ENCODE measurements at places on chromosomes 5 and 9.

- no peak for DNase-seq
These were observed 319.2 kb downstream of the SLCO4C1 start for GRCh38 chr5:101976933-101977332.

- DNase-seq = no peak
These were observed 43.6 kb upstream of the CRB2 start for GRCh38 chr9:123312306-123312877.

DNA sequence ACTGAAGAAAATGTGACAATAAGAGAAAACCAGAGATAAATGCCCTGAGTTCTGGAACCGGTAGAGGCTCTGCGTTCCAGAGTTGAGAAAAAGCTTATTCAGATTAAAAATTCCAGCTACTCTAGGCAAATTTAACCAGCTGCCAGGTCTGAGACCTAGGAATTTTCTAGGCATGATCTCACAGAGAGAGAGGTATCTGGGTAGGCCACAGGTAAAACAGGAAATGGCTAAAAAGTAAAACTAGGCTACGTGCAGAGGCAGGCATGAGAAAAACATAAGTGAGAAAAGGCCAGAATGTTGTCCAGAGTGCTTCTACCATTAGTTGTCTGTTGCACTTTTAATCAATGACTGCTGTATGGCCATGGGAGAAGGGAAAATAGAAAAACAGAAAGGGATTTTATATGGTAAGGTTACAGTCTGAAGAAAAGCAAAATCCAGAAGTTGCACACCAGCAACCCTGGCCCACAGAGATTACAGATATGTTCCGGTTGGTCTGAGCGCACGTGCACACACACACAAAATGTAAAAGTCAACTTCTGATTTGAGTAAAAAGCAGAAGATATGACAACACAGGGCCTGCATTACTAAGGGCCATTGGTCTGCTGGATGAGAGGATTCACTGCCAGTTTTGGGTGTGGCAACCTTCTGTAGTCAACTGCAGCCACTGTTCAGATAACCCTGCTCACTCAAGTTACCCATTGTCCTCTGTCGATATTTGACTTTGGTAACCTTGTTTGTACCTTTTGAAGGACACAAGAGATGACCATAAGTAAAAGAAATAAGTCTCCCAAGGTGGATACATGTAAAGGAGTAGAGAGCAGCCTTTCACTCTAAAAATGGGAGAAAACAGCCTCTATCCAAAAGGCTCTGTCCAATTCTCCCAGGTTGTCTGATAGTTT lies 266.0 kb downstream of the DTWD2 start:
- no peak for DNase-seq

- no peak for DNase-seq
These were observed 64.7 kb downstream of the CSF2 start for GRCh38 chr5:132138260-132138659.

DNA sequence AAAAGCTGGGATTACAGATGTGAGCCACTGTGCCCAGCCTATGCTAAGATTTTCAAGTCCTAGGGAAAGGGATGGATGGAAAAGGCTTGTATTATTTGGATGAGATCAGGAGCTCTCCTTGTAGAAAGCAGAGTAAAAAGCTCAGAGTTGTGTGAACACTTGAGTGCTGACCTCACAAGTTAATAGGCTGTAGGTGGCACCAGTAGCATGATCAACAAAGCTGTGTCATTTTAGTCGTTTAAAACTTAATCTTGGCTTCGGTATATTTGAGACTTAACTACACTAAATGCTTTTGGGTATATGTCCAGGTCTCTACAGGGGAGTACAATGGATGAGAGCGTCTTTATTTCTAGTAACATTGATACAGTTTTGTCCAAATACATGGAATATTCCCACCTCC lies 264.2 kb downstream of the TMEM38B start:
- no peak for DNase-seq

DNA sequence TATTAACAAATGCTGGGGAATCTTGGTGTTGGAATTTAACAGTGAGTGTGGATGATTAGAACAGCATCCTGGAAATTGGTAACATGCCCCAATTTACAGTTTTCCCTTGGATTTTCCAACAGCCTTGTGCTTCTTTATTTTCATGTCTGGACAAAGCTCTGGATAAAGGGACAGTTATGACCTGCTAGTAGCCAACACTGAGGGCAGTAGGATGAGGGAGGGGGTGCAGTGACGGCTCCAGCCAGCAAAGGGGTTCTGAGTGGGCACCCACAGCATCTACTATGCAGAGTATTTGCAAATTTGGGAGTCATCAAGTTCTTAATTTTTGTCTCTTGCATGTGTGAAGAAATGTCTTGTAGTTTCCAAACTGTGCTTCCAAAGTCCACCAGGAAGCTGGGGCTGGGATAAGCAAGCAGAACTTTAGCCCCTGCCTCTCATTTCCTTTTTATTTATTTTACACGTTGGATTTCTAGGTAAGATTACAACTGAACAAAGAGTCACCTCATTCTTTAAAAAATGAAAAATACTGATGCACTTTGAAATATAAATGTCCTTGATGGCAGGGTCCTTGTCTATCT lies 63.0 kb upstream of the SELENOP start:
- DNase-seq = no peak

DNA sequence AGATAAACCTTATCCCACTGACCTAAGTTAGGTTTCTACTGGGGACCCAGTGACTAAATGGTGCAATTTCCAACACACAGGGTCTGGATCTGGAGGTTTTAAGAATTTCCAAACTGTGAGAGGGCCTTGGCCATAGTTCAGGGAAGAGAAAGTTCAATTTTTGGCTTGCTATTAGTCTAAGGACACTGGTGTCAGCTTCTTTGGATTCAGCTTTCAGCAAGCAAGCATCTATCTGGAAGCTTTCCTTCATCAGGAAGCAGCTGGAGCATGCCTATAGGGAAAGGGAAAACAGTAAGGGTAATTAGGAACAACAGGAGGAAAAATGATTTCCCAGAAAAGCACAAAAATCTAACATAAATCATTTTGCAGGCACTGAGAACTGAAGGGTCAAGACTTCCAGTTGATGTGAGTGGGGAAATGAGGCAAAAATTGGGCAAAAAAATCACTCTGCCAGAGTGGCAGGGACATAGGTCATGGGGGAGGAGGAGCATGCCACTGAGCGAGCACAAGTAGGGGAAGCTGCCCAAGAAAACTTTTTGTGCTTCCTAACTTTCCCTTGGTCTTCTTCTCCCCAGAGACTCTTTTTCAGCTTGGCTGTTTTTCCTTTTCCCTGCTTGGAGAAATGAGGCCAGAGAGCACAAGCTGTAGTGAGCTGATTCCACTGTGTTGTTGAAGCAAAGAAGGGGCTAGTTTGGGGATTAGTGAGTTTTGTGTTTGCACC lies 299.6 kb downstream of the FGF10 start:
- DNase-seq = no peak

- DNase-seq = no peak
These were observed 480.6 kb upstream of the CYLC2 start for GRCh38 chr9:102514541-102514940.

DNA sequence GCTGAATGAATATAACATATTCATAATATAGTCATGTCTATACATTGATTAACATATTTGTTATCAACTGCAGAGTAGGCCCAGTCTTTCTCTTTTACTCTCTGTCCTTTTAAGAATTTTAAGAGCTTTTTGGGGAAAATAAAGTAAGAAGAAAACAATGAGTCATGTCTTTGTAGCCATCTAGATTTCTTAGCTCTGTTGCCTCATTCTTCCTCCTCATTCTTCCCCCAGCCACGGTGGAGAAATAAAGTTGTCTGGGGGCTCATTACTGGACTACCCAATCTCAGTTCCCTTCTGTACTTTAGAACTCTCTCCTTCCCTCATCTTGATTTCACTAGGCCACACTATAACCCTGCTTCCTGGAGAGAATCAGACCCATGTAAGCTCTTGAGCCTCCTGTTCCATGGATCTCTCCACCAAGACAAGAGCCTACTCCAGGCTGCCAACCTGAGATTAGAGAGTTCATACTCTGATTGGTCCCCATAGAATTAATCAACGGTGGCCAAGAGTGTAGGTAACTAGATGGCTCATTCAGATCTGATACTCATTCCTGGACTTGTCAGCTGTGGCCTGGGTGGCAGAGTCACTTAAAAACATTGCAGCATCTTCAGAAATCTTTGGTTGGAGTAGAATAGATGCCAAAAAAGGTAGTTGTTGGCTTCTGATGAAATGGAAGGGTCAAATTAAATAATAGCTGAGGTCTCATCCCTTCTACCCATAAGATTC lies 44.2 kb downstream of the ITGA1 start:
- DNase-seq = no peak

DNA sequence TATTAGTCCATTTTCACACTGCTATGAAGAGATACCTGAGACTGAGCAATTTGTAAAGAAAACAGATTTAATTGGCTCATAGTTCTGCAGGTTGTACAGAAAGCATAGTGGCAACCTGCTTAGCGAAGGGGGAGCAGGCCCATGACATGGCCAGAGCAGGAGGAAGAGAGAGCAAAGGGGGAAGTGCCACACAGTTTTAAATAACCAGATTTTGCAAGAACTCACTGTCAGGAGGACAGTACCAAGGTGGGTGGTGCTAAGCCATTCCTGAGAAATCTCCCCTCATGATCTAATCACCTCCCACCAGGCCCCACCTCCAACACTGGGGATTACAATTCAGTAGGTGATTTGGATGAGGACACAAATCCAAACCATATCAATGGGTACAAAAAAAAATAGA lies 16.8 kb upstream of the PCSK5 start:
- no peak for DNase-seq

- no peak for DNase-seq
These were observed 59.6 kb downstream of the C9orf152 start for GRCh38 chr9:110148384-110148783.
